BE2C (cell line): ENCODE measurements at places on chromosomes 11 and 22.

- DNase-seq: no peak
These were observed 69.2 kb downstream of the FANCF start for GRCh38 chr11:22556381-22556780.

- DNase-seq: no peak
These were observed 156.4 kb downstream of the SWAP70 start for GRCh38 chr11:9820260-9820659.

- no peak for DNase-seq
These were observed 2.4 kb downstream of the JAM3 start for GRCh38 chr11:134071306-134071705.

GRCh38 chr11:89495951-89496350, 4.8 kb upstream of the NOX4 start:
- DNase-seq: no peak

DNA sequence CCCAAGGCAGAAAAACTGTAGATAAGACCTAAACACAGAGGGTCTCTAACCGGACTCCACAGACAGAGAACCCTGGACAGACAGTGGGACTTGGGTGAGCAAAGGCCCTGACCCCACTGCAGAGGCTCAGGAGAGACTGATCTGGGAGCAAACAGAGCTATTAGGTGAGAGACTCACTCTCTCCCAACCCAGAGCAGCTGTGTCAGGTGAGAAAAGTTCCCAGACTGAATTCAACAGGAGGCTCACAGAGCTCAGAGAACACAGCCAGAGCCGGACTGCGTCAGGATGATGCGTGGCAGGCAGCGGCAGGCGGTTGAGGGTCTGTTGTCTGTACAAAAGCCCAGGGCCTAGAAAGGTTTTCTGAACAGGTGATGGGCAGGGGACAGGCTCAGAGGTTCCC, 5.5 kb downstream of the RFPL2 start:
- no peak for DNase-seq

- no peak for DNase-seq
These were observed 7.3 kb downstream of the KCNE3 start for GRCh38 chr11:74460065-74460464.

DNA sequence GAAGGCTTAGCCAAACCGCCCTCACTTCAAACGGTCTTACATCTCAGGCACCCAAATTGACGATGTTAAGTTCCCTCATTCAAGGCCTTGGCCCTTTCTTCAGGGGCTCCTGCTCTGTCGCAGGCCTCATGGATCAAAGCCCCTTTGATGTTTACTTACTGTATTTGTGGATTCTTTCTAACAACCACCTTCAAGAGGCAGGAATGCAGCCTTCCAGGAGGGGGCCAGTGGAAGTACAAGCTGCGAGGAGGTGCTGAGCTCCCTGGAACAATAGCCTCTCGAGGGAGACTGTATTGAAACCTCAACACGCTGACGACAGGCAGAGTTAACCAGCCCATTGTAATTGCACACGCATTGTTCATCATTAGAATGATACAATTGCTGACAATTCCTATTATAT, 209.1 kb downstream of the ST3GAL4 start:
- DNase-seq: no peak

- no peak for DNase-seq
These were observed 195 bp upstream of the CREB3L1 start for GRCh38 chr11:46277313-46277621.

GRCh38 chr11:130655300-130655699, 206.9 kb downstream of the ADAMTS15 start:
- no peak for DNase-seq

DNA sequence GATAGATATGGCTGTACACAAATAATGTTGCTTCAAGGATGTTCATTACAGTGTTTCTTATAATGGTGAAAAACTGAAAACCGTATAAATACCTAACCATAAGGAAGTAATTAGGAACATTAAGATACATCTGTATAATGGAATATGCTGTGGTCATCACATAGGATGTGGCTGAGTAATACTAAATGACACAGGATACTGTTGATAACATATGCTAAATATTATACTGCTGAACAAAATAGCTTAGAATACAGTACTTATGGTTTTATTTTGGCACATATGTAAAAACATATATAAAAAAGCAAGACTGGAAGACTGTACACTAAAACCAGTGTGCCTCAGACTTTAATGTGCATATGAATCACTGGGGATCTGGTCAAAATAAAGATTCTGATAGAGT, 43.8 kb downstream of the FBXO7 start:
- DNase-seq: no peak

GRCh38 chr11:127521413-127521812, 520.8 kb upstream of the KIRREL3 start:
- DNase-seq: no peak

DNA sequence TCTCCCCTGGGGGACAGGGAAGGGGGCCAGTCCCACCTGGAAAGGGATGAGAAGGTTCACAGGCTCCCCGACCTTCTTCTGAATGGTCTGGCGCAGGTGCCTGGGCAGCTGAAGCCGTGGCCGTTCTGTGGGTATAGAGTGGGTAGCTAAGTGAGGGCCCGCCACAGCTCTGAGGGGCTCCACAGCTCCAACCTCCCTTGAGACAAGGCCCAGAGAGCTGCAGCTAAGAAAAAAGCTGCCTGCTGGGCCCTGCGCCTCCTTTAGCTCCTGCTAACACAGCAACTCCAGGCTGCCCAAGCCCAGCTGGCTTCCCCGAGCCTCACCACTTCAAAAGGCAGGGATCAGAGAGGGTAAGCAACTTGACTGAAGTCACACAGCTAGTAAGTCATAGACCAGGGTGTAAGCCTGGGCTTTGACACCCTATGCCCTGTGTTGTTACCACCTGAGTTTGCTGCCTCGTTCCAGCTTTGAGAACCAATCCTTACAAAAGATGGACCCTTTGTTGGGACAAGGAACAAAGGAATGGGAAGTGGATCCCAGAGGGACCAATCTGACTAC, 18.5 kb downstream of the MYBPC3 start:
- no peak for DNase-seq

DNA sequence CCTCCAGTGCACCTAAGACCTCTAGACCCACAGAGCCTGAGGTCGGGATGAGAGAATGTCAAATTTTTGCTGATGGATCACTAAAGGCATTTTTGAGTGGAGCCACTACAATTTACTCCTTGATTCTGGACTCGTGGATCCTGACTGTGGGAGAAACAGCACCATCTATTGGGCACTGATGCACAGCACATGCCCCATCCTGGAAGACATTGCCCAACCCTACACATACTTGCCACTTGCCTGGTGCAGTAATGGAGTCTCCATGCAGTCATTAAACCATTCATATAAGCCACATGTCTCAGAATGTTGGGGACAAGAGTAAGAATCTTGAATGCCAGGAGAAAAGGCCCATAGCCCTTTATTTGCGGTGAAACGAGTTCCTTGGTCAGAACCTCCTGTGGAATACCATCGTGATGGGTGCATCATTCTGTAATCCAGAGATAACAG, 103.9 kb downstream of the GGTLC2 start:
- peak; percentile 36 for DNase-seq

DNA sequence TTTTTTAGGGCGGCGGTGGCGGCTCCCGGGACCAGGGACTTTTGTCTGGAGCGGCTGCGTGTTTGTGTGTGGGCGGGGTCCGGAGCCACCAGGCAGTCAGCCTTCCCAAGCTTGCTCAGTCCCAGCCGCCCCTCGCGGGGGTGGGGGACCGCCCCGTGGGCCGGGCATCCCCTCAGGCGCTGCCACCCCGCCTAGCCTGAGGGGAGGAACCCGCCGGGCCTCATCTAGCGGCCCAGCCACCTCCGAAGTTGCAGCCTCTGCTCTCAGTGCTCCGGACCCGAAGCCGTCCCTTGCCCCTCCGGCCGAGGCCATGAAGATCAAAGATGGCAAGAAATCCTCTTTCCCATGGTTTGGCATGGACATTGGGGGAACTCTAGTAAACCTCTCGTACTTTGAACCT, 235.2 kb downstream of the OR4C45 start:
- no peak for DNase-seq

- DNase-seq: peak; percentile 35
These were observed 54.0 kb downstream of the BDNF start for GRCh38 chr11:27646051-27646818.

DNA sequence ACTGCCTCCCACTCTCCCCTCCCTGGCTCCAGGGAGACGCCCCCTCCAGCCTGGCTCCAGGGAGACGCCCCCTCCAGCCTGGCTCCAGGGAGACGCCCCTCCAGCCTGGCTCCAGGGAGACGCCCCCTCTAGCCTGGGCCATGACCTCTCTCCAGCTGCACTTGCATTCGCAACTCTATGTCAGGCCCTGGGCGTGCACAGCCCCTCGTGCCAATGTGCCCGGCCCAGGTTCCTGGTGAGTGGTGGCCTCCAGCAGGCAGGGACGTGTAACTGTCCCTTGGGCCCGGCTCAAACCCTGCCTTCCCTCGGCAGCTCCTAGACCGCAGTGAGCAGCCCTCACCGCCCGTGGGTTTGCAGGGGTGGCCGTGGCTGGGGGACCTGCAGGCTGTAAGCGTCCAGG, 6.9 kb downstream of the MUC6 start:
- peak; percentile 24 for DNase-seq

- no peak for DNase-seq
These were observed 28.8 kb upstream of the EXPH5 start for GRCh38 chr11:108622341-108622740.

DNA sequence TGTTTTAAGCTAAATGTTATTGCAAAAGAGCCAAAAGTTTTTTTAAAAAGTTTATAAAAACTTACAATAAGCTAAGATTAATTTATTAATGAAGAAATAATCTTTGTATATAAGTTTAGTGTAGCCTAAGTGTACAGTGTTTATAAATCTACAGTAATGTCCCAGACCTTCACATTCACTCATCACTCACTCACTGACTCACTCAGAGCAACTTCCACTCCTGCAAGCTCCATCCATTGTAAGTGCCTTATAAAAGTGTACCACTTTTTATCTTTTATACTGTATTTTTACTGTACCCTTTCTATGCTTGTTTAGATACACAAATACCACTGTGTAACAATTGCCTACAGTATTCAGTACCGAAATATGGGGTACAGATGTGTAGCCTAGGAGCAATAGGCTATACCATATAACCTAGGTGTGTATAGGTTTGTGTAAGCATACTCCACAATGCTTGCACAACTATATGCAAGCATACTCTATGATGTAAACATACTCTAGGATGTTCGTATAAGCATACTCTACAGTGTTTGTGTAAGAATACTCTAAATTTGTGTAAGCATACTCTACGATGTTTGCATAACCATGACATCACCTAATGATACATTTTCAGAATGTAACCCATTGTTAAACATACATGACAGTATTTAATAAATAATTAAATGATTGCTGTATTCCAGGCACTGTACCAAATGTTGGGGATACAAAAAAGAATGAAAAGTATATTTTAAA, 953.0 kb downstream of the KCNA4 start:
- DNase-seq: no peak

GRCh38 chr11:119891055-119891768, 162.2 kb upstream of the NECTIN1 start:
- peak; percentile 74 for DNase-seq

DNA sequence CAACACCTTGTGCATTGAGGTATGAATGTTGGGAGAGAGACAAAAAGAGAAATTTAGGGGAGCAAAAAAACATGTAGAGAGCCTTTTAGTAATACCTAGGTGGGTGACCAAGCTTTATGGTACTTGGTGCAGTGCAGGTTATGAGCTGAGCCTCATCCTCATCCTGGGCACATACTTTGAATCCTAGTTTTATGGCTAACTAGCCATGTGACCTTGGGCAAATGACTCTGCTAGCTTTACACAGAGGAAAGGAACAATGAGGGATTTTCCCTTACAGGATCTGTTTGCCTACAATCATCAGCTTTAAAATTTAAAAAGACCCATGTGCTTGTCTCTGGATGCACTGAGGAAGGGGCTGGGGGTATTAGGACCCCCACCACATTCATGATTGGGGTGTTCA, 187.8 kb upstream of the ISX start:
- no peak for DNase-seq

- no peak for DNase-seq
These were observed 31.5 kb downstream of the TRMU start for GRCh38 chr22:46366801-46367706.

DNA sequence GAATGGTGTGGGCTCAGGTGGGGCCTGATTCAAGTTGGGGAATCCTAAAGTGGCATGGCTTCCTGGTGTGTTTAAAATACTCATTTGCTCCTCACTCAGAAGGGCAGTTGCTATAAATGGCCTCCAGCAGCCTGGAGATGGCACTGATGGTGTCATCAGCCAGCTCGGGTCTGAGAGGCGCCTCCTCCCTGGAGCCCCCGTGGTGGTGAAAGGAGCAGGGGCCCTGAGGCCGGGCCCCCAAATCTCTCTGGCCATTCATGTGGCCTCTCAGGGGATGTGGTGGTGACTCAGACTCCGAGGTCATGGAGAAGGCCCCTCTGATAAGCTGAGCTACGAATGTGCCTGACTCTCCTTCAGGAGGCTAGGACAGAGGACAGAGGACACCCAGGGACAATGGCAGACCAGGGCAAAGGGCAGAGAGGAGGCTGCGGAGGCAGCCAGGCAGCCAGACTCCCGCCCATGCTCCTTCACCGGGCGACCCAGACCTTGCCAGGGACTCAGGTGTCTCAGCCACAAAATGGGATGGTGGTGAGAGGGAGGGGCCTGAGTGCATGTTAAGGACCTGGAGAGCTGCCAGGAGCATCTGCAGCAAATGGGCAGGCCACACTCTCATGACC, 129.2 kb downstream of the CTTN start:
- DNase-seq: peak; percentile 15

GRCh38 chr11:1521382-1522080, 35.0 kb upstream of the MOB2 start:
- DNase-seq: no peak

DNA sequence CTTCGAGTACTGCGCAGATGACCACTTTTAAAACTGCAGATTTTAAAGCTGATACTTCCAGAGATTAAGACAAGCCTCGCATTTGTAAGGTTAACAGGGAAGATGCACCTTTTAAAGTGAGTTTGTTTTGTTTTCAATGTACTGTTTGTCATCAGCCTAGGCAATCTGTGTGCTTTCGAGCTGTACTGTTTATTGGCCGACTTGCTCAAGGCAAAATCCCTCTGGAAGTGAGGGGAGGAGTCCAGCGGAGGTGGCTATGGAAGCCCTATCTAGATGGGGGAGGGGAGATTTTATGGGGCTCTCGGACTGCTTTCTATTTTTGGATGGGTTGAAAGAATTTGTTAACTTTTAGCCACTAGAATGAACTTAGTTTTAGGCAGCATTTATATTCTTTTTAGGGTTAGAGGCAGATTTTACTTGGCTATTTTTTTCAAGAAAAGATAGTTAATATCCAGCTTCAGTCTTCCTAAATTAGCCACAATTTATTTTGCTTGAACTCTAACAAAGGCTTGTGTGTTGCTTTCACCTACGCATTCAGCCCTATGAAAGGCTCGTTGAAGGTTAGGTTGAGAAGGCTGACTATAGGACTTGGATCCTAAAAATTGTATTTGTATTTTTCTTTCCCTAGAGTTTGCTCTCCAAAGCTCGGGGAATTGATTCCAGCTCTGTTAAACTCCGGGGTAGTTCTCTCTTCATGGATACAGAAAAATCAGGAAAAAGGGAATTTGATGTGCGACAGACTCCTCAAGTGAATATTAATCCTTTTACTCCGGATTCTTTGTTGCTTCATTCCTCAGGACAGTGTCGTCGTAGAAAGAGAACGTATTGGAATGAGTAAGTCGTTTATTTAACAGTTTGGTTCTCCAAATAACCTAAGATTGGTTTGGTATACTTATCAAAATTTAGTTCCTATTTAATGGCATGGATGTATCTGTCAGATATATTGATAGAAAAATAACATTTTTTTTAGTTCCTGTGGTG, 2.1 kb downstream of the WEE1 start:
- DNase-seq: peak; percentile 64
